Fibroblast of skin of back (primary cell): ENCODE measurements at places on chromosomes 5 and 9.
A peak's percentile ranks its signal among the peaks of the same experiment; 100 is the strongest.

DNA sequence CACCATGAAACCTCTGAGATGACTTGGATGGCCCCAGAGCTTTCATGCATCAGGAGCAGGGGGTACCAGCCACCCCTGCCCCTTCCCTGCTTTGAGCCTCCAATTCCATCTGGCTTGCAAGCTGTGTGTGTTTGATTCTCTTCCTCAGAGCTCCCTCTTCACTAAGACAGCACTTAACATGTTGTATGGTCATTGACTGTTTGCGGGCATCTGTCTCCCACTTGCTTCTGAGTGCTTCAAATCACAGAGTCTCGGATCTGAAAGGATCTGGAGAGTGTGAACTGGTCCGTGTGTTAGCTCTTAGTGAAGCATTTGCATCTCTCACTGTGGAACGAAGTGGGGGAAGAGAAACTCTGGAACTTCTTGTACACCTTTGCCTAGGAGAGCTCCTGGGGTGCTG, 7.1 kb upstream of the CPLX2 start:
- DNase-seq = no peak

- DNase-seq = no peak
Observed at GRCh38 chr5:139619861-139620260, 28.3 kb upstream of the CXXC5 start.

DNA sequence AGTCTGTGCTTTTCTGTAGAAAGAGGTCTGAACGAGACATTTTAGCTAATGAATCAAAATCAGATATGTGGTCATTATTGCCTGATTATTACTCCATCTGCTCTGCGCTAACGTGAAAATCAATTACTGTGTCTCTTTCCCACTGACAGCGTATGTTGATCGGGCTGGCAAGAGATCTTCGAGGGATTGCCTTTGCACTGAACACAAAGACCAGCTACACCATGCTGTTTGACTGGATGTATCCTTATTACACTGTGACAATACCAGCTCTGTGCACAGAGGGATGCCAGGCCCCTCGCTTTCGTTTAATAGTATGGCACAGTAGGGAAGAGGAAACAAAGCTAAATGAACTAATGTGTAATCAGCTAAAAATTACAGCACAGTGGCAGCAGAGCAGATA, 103.7 kb upstream of the TLX3 start:
- DNase-seq = no peak

- DNase-seq = peak; percentile 86
Observed at GRCh38 chr9:88826771-88827181, 164.5 kb upstream of the S1PR3 start.
